Thymus (tissue), 14 donors: ENCODE measurements at places on chromosomes 2 and 18. TPM values are rescaled to one million over a fixed set of nuclear protein-coding genes. Genes with fewer than 3 reads are reported as not detected.
A peak's percentile ranks its signal among the peaks of the same experiment; 100 is the strongest.

The FAM124B gene
- total RNA-seq, result 2.0 TPM

- no peak overlapping the region for H3K4me3 ChIP-seq
- DNase-seq, result no peak
- H3K27me3 ChIP-seq, result no peaks in the 10 kb centered on the region
Measured at GRCh38 chr2:29084554-29084953, 10.2 kb upstream of the PCARE start.

- H3K4me3 ChIP-seq, result no peak overlapping the region
- no peak for DNase-seq
- H3K36me3 ChIP-seq, result no peaks in the 10 kb centered on the region
- H3K27ac ChIP-seq, result no peak overlapping the region
- no peaks in the 10 kb centered on the region for H3K27me3 ChIP-seq
Measured at GRCh38 chr2:136389809-136390208, 271.9 kb upstream of the CXCR4 start.

- no peak overlapping the region for H3K27ac ChIP-seq
- H3K27me3 ChIP-seq, result no peaks in the 10 kb centered on the region
- H3K36me3 ChIP-seq, result no peaks in the 10 kb centered on the region
- H3K4me1 ChIP-seq, result no peaks in the 10 kb centered on the region
Measured at GRCh38 chr18:14958701-14959100, 210.7 kb downstream of the ANKRD30B start.

GRCh38 chr2:101608408-101609310 is 88.8 kb upstream of the MAP4K4 start:
- no peak overlapping the region for H3K4me3 ChIP-seq
- no peak for DNase-seq
- H3K36me3 ChIP-seq, result no peaks in the 10 kb centered on the region

- no peak for DNase-seq
- H3K27me3 ChIP-seq, result no peaks in the 10 kb centered on the region
- H3K4me3 ChIP-seq, result no peak overlapping the region
- H3K4me1 ChIP-seq, result peaks cover 5% of the 10 kb centered on the region
- no peaks in the 10 kb centered on the region for H3K36me3 ChIP-seq
- H3K27ac ChIP-seq, result no peak overlapping the region
Measured at GRCh38 chr2:10389573-10389972, 58.6 kb downstream of the ODC1 start.

The KATNAL2 gene
- total RNA-seq, result 2.2 TPM

DNA sequence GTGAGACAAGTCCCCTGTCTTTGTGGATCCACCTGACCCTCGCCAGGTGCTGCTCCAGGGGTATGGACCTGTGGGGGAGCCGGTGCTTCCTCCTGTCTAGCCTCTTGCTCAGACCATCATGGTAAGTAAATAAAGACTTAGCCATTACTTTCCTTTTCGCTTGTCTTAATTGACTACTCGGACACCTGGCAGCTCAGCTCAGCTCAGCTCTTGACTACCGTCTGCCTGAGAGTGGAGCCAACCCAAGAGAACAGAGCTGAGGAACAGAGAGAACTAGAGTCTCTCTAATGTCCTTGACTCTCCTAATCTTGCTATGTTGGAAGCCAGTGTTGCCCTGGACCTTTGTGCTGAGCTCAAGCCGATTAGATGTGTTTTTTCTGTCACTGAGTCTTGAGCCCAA is 170.3 kb upstream of the CXCR4 start:
- no peaks in the 10 kb centered on the region for H3K36me3 ChIP-seq
- no peak for DNase-seq
- no peaks in the 10 kb centered on the region for H3K4me1 ChIP-seq
- no peak overlapping the region for H3K27ac ChIP-seq
- no peak overlapping the region for H3K4me3 ChIP-seq
- no peaks in the 10 kb centered on the region for H3K27me3 ChIP-seq

- H3K27me3 ChIP-seq, result peaks cover 49% of the 10 kb centered on the region
- peak; percentile 23 for DNase-seq
- peak overlapping the region; percentile 77 for H3K4me3 ChIP-seq
- H3K27ac ChIP-seq, result peak overlapping the region; percentile 4
Measured at GRCh38 chr2:111122631-111123421, 2.1 kb downstream of the BCL2L11 start.

DNA sequence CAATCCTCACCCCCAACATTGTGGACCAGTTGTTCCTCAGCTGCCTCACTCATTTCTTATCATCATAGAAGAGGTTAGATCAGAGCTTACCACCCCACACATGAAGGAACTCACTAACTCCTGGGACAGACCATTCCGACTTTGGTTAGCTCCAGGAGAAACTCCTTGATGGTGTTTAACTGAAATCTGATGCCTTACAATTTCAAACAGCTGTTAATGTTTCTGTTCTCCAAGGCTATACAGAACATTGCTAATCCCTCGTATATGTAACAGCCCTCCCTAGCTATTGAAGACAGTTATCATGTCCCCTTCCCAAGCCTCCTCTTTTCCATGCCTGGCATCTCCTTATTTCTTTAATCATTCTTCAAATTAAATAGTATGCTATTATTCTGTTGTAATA is 14.8 kb downstream of the ERBB4 start:
- H3K4me3 ChIP-seq, result no peak overlapping the region
- H3K4me1 ChIP-seq, result no peaks in the 10 kb centered on the region
- no peak for DNase-seq
- no peaks in the 10 kb centered on the region for H3K36me3 ChIP-seq
- no peaks in the 10 kb centered on the region for H3K27me3 ChIP-seq

GRCh38 chr2:137676346-137676745 is 287.9 kb upstream of the HNMT start:
- H3K27ac ChIP-seq, result no peak overlapping the region
- no peak overlapping the region for H3K4me3 ChIP-seq
- DNase-seq, result no peak
- H3K36me3 ChIP-seq, result no peaks in the 10 kb centered on the region
- H3K27me3 ChIP-seq, result no peaks in the 10 kb centered on the region

The ACTG2 gene
- 0.61 TPM for total RNA-seq

DNA sequence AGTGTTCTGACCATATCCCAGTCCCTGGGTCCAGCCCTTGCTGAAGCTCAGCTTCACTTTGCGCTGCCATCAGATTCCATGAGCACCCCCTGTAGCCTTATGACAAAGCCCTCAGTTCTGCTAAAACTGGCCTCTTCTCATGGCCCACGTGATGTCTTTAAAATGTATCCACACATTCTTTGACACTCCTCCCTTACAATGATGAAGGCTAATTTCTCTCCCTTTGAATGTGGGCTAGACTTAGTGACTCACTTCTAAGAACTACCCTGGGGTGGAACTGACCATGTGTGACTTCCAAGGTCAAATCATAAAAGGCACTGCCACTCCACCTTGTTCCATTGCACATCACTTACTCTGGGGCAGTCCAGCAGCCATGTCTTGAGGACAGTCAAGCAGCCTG is 45.4 kb upstream of the GORASP2 start:
- H3K4me3 ChIP-seq, result no peak overlapping the region
- no peak overlapping the region for H3K27ac ChIP-seq
- H3K4me1 ChIP-seq, result no peaks in the 10 kb centered on the region
- DNase-seq, result no peak
- no peaks in the 10 kb centered on the region for H3K36me3 ChIP-seq

The CMPK2 gene
- total RNA-seq, result 27.2 TPM

- H3K36me3 ChIP-seq, result peaks cover 44% of the 10 kb centered on the region
- H3K4me1 ChIP-seq, result peaks cover 34% of the 10 kb centered on the region
- no peak for DNase-seq
- no peak overlapping the region for H3K27ac ChIP-seq
- no peak overlapping the region for H3K4me3 ChIP-seq
Measured at GRCh38 chr18:13292736-13293135, 74.2 kb downstream of the LDLRAD4 start.

The IL1RL2 gene
- 0.19 TPM for total RNA-seq

The CFAP65 gene
- 0.05 TPM for total RNA-seq

DNA sequence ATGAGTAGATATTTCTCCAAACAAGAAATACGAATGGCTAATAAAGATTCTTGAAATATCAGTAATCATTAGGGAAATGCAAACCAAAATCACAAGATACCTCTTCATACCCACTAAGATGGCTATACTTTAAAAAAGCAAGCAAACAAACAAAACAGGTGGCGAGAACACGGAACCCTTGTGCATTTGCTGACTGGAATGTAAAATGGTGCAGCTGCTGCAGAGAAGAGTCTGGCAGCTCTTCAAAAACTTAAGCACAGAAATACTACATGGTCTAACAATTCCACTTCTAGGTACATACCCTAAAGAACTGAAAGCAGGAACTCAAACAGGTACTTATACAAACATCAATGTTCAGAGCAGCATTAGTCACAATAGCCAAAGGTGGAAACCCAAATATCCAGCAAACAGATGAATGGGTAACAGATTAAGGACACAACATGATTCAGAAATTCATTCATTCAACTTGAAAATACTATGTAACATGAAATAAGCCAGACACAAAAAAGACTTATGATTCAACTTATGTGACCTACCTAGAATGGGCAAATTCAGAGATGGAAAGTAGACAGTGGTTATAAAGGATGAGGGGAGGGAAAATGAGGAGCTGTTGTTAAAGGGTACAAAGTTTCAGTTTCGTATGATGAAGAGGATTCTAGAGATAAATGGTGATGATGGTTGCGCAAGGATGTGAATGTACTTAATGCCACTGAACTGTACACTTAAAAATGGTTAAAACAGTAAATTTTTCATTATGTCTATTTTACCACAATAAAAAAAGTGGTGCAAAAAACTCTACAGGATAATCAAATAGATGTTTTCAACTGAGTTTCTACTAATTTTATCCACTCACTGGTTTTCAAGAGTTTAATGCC is 26.9 kb upstream of the GPR75 start:
- H3K4me3 ChIP-seq, result no peak overlapping the region
- H3K27me3 ChIP-seq, result no peaks in the 10 kb centered on the region
- H3K4me1 ChIP-seq, result no peaks in the 10 kb centered on the region
- peaks cover 73% of the 10 kb centered on the region for H3K36me3 ChIP-seq

DNA sequence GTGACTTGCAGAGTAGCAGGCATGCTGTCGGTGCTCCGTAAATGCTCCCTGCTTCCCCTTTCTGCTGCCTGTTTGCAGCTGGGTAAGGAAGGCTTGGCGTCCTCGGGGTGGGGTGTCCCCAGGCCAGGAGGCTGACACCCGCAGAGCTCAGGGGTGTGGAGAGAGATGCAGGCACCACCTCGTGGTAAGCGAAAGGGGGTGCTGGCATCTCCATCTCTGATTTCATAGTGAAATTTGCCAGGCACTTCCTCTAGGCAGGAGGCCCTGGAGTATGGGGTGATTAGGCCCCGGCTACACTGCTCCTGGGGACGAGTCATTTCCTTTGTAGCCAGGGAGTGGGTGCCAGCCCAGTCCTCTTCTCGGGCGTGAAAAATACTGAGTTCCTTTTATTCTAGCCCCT is 160.4 kb downstream of the KLHL29 start:
- DNase-seq, result no peak
- no peak overlapping the region for H3K27ac ChIP-seq
- H3K4me3 ChIP-seq, result no peak overlapping the region

The NCKAP5 gene
- 2.0 TPM for total RNA-seq

DNA sequence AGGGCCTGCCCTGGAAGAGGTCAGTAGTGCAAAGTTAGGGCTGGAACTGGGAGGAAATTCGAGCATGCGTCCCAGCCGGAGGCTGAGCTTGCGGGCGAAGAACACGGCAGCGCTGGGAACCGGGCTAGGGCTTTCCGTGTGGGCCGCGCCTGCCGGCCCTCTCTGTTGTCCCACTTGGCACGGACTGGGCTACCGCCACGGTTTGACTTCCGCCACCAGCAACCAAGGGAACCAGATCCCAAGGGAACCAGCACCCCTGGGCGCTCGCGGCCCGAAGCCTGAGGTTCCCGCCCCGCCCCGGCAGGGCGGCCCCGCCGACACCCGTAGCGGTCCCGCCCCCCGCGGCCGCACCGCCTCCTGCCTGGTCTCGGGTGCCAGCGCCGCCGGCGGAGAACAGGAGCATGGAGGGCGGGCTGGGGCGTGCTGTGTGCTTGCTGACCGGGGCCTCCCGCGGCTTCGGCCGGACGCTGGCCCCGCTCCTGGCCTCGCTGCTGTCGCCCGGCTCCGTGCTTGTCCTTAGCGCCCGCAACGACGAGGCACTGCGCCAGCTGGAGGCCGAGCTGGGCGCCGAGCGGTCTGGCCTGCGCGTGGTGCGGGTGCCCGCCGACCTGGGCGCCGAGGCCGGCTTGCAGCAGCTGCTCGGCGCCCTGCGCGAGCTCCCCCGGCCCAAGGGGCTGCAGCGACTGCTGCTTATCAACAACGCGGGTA is at the start of gene SPR:
TSS of gene SPR (plus strand) at position 377 of the 708 bp plus-strand sequence. CDS start at position 402, 25 bp downstream.
- H3K4me3 ChIP-seq, result peak within 1 kb of the TSS; percentile 22
- peak; percentile 31 for DNase-seq

The SIX2 gene
- 0.90 TPM for total RNA-seq

The SOCS6 gene
- 5.4 TPM for total RNA-seq

The GALNT13 gene
- 0.28 TPM for total RNA-seq

- H3K4me3 ChIP-seq, result no peak overlapping the region
- peaks cover 48% of the 10 kb centered on the region for H3K27me3 ChIP-seq
- H3K27ac ChIP-seq, result no peak overlapping the region
Measured at GRCh38 chr2:31136732-31137131, 1.5 kb downstream of the GALNT14 start.

DNA sequence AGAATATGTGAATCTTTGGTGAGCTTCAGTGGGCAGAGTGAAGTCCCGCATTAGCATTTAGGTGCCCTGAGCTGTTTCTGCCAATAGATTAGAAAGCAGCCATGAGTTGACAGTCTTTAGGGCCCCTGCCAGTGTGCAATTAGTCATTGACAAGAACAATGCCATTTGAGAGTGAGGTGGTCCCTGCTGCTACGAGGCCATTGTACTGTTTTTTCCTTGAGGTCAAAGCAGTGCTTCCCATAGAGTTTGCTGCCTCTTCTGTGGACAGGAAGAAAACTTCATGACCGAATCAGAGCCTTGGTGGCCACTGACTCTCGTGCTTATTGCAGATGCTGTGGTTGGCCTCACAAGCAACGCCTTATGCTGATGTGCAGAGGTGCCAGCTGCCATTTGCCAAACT is 102.7 kb downstream of the SH3BP4 start:
- no peak overlapping the region for H3K4me3 ChIP-seq
- H3K27me3 ChIP-seq, result no peaks in the 10 kb centered on the region
- peaks cover 6% of the 10 kb centered on the region for H3K4me1 ChIP-seq
- no peaks in the 10 kb centered on the region for H3K36me3 ChIP-seq

The PPP1CB gene
- 119 TPM for total RNA-seq

The CAPN13 gene
- total RNA-seq, result 0.05 TPM

GRCh38 chr18:30533716-30534115 is 508.8 kb downstream of the DSC3 start:
- no peaks in the 10 kb centered on the region for H3K4me1 ChIP-seq
- H3K4me3 ChIP-seq, result no peak overlapping the region
- no peaks in the 10 kb centered on the region for H3K36me3 ChIP-seq
- H3K27ac ChIP-seq, result no peak overlapping the region
- DNase-seq, result no peak

DNA sequence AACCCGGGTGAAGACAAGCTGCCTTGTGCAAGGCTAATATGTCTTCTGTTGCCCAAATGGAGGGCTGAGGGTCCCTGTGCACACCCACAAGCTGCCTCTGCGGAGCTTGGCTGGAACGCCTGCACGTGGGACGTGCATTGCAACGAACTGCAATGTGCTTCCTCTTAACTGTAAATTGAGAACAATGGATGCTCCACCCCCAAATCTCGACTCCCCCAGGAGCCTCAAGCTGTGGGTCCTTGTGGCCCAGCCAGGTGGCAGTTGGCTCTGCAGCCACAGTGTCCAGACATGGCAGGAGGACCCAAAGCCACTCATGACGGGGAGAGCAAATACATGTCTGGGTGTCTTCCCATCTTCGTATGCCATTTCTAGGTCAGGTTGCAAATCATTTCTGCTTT is 90.1 kb downstream of the TWIST2 start:
- H3K4me3 ChIP-seq, result no peak overlapping the region
- H3K4me1 ChIP-seq, result no peaks in the 10 kb centered on the region
- no peak overlapping the region for H3K27ac ChIP-seq
- DNase-seq, result no peak
- no peaks in the 10 kb centered on the region for H3K27me3 ChIP-seq
- no peaks in the 10 kb centered on the region for H3K36me3 ChIP-seq

The MYL1 gene
- 6.6 TPM for total RNA-seq

The SIGLEC15 gene
- 0.42 TPM for total RNA-seq

The ATP8B1 gene
- 3.0 TPM for total RNA-seq
